ENCODE measurements at places on chromosomes 6 and 20.

- no peak for DNase-seq
Measured at GRCh38 chr6:131250122-131250521, 114.9 kb downstream of the AKAP7 start.

DNA sequence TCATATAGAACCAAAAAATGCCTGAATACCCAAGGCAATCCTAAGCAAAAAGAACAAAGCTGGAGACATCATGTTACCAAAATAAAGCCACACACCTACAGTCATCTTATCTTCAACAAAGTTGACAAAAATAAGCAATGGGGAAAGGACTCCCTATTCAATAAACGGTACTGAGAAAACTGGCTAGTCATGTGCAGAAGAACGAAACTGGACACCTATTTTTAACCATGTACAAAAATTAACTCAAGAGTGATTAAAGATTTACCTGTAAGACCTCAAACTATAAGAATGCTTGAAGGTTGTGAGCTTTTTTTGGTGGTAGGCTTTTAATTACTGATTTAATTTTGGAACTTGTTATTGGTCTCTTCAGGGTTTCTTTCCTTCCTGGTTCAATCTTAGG lies 236.0 kb upstream of the DEFB112 start:
- DNase-seq = no peak

GRCh38 chr6:170269151-170269845 lies 21.6 kb downstream of the DLL1 start:
- DNase-seq = no peak

DNA sequence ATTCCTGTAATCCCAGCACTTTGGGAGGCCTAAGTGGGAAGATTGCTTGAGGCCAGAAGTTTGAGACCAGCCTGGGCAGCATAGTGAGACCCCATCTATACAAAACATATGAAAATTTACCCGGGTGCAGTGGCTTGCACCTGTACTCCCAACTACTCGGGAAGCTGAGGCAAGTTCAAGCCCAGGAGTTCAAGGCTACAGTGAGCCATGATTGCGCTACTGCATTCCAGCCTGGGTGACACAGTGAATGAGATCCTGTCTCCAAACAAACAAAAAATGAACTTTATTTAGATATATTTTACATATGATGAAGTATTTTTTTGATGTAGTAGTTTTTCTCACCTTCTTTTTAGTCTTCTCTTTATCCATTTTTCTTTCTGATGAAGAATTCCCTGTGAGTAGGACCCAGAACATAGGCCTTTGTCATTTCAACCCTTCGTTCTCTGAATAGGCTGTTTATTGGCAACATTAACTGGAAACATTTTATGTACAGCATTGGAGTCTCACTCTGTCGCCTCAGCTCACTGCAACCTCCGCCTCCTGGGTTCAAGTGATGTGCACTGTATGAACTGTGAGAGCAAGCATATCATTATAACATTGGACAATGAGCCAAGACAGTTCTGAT lies 10.9 kb downstream of the KIF3B start:
- DNase-seq = no peak

- no peak for DNase-seq
Measured at GRCh38 chr20:14921513-14921912, 584.1 kb upstream of the FLRT3 start.

GRCh38 chr6:125346201-125346925 lies 44.6 kb upstream of the HDDC2 start:
- DNase-seq = no peak

DNA sequence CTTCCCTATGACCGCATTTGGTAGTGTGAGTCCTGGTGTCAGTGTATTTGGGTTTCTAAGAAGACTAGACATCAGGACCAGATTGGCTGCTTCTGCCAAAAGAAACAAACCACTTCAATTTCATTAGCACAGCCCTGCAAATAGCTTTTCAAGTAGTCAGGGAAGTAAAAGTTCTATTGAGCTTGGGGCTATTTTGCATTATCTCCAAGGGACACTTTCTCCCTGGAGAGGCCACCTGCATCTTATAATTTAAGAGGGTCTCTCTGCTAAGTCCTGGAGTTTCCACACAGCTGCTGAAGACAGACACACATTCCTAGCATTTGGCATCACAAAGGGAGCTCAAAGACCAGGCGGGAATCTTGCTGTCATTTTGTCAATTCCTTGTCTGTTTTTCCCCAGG lies 141.2 kb downstream of the BMP2 start:
- DNase-seq = no peak

DNA sequence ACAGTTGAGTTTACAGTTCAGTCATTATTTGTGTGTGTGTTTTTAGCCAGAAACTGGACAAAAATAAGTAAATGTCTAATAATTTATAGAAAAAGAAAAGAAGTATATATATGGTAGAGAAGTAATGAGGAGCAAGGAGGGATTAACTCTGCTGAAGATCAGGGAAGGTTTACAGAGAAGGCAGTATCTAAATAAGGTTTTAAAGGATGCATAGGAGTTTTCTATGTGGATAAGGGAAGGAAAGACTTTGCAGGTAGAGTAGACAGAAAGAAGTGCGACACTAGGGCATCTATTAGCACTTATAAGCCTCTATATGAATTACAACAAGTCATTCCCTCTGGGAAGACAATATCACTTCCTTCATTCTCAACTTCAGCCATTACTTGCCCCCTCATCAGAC lies 34.3 kb downstream of the ISM1 start:
- no peak for DNase-seq

GRCh38 chr20:49690899-49691620 lies 22.6 kb downstream of the B4GALT5 start:
- no peak for DNase-seq

DNA sequence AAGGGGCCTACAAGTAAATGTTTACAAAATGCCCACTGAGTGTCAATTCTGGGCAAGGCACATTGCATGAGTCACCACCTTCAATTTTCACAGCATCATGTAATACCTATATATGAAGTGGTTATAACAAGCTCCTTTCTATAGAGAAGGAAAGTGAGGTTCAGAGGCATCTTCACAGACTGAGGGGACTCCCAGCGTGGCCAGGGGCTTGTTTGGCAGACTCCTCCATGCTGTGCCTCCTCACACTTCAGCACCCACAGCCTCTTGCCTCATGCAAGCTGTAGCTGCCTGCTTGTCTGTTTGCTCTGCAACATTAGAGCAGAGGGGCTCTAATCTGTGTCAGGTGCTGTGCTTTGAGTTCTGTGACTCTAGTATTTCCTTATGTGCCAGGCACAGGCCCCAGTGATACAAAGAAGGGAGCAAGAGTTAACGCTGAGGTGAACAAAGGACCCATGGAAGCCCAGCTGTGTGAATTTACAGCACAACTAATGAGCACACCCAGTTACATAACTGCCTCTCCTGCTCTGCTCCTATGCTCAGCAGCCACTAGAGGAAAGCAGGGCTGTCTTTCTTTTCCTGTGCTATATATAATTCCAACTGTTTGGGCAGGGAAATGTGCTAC lies 72.3 kb downstream of the ZHX3 start:
- DNase-seq = no peak

- DNase-seq = no peak
Measured at GRCh38 chr6:23690453-23691049, 435.5 kb upstream of the NRSN1 start.

GRCh38 chr6:111996144-111996865 lies 57.6 kb upstream of the CCN6 start:
- no peak for DNase-seq

- DNase-seq = no peak
Measured at GRCh38 chr20:62198496-62198895, 15.7 kb downstream of the MTG2 start.

GRCh38 chr6:155440398-155441111 lies 15.1 kb downstream of the NOX3 start:
- DNase-seq = no peak

DNA sequence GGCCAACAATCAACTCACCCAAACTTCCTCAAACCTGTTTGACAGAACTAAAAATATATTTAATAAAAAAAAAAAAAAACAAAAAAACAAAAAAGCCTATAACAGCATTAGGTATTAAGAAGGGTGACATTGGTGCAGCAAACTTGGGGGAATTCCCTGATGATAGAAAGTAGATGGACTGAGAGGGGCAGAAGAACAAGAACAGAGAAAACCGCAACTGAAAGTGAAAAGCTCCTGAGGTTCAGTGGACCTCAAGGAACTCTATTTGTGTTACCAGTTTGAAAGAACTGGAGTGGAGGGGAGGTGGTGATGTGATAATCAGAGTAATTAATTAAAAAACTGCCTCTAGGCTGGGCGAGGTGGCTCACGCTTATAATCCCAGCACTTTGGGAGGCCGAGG lies 53.8 kb downstream of the MACROD2 start:
- no peak for DNase-seq

- DNase-seq = no peak
Measured at GRCh38 chr6:144075875-144076274, 19.5 kb downstream of the SF3B5 start.

DNA sequence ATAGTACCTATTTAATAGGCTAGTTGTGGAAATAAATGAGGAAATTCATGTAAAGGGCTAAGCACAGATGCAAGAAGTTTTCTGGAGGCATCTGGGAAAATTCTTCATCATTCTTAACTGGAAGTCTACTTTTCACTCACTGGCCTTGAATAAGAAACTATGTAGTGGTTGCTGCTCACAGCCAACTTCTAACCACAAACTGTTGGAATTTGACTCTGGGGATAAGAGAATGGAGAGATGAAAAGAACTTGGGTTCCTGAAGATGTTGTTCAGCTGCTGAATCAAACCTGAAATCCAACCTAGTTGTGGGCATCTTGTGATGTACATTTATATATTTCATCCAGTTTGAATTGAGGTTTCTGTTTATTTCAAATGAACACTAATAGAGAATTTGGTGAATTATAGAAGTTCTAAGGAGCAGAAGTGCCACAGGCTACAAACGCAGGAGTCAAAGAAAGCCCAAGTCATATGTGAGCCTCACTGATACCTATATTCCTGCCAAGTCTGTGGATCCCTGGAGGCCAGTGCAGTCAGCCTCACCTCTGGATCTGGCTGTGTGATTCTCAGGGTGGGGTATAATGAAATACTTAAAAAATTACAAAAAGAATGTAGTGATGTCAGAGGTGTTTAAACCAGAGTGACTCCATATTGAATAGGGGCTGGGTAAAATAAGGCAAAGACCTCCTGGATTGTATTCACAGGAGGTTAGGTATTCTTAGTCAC lies 18.7 kb upstream of the MEI4 start:
- DNase-seq = no peak

DNA sequence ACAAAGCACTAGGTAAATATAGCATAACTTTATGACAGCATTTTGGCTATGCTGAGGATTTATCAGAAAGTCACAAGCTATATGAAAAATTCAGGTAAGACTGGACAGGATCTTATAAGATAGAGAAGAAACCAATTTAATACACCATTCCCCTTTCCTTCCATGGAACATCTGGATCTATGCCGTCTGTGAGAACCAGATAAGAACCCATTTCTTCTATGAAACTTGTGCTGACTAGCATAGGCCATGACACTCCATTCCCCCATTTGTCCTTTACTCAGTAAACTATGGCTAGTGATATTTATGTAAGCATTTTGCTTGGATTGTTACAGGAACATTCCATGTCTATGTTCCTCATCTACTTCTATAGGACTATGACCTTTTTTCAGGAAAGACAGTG lies 437.7 kb downstream of the ADGRB3 start:
- no peak for DNase-seq
